RWPE2 (cell line): ENCODE measurements at places on chromosomes 7 and 10.

DNA sequence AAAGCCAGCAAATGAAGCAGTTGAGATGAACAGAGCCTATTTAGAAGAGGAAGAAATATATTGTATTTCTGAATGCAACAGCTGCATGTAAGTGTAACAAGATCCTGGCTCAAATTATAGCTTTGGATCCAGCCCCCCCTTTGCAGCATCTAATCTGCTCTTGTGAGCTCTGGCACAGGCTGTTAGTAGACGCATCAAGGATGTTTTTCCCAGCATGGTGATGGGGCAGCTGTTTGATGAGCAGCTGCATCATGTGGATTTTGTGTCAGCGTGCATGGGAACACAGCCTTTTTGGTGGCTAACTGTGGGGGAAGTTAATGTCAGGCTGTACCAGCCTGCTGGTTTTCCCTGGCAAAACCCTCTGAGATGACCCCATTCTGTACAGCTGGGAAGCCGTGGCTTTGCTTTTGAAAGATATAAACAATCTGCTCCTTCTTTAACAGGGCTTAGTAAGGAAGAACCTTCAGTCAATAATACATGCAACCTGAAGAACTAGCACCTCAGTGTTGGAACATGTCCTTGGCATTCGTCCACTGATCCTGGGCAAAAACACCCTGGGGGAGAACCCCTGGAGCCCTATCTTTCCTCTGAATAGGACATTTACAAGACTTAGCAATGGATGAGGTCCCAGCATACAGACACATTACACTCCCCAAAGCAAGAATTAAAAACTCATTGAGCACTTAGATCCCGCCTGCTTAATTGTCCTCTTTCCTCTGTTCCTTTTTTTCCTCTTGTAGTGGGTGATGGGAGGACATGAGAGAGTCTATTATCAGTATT, 70.6 kb downstream of the NPS start:
- no peaks in the 10 kb centered on the region for H3K27me3 ChIP-seq
- no peaks in the 10 kb centered on the region for H3K36me3 ChIP-seq
- H3K27ac ChIP-seq = no peak overlapping the region
- no peaks in the 10 kb centered on the region for H3K4me1 ChIP-seq
- DNase-seq = no peak

GRCh38 chr7:98509836-98510235, 107.2 kb upstream of the NPTX2 start:
- peaks cover 8% of the 10 kb centered on the region for H3K27me3 ChIP-seq
- H3K4me3 ChIP-seq = no peak overlapping the region
- no peaks in the 10 kb centered on the region for H3K4me1 ChIP-seq
- H3K36me3 ChIP-seq = no peaks in the 10 kb centered on the region
- DNase-seq = no peak
- H3K27ac ChIP-seq = no peak overlapping the region

DNA sequence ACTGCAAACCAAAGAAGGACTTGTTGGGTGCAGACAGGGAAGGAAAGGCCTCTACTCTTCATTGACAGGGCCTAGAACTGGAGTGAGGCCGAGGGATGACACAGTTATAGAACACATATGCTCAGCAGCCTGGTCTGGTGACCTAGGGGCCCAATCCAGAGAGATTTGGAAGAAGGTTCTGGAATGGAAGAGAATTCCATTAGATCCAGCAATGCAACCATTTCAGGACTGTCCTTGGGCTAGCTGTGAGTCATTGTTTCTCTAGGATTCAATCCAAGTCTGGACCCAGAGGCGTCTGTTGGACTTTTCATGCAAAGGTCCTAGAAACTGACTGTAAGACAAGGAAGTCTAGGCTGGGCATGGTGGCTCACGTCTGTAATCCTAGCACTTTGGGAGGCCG, 59.2 kb downstream of the WIPF3 start:
- DNase-seq = no peak
- no peak overlapping the region for H3K4me3 ChIP-seq
- H3K27ac ChIP-seq = no peak overlapping the region
- no peaks in the 10 kb centered on the region for H3K27me3 ChIP-seq

- H3K27me3 ChIP-seq = no peaks in the 10 kb centered on the region
- H3K36me3 ChIP-seq = no peaks in the 10 kb centered on the region
- DNase-seq = no peak
- peaks cover 12% of the 10 kb centered on the region for H3K4me1 ChIP-seq
Measured at GRCh38 chr7:50729962-50730361, 52.7 kb downstream of the GRB10 start.

DNA sequence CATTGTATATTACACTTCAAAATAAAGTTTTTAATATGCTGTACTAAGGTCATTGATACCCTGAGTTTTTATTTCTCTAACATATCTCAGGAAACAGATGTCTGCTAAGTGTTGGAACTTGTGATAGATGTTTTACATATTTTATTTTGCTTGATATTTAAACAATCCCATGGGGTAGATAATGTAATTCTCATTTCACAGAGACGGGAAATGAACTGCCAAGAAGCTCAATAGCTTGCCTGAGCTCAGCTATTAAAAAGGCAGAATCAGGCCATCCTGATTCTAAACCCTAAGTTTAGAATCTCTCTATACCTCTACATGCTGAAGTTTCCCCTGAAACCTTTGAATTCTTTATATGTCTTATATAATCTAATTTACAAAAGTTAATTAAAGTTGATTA, 126.3 kb downstream of the LRRC18 start:
- H3K4me3 ChIP-seq = no peak overlapping the region
- no peaks in the 10 kb centered on the region for H3K27me3 ChIP-seq
- H3K27ac ChIP-seq = no peak overlapping the region
- H3K36me3 ChIP-seq = no peaks in the 10 kb centered on the region
- no peaks in the 10 kb centered on the region for H3K4me1 ChIP-seq
- no peak for DNase-seq

DNA sequence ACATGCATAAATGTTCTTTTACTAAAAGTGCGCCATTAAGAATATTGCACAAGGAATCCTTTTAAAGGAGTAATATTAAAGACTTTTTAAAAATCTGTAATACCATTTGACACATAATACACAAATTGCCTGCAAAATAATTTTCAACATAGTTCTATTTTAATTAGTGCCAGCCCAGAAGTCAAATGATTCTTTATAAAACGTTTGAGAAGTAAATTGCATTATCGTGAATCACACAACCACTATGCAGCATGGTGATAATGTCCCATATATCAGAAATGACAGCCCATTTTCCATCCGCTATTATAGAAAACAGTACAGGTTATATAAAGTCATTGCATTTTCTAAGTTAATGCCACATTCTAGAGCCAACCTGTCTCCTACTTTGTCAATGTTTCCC, 324.0 kb downstream of the IPMK start:
- no peak overlapping the region for H3K27ac ChIP-seq
- no peak overlapping the region for H3K4me3 ChIP-seq
- H3K4me1 ChIP-seq = no peaks in the 10 kb centered on the region

DNA sequence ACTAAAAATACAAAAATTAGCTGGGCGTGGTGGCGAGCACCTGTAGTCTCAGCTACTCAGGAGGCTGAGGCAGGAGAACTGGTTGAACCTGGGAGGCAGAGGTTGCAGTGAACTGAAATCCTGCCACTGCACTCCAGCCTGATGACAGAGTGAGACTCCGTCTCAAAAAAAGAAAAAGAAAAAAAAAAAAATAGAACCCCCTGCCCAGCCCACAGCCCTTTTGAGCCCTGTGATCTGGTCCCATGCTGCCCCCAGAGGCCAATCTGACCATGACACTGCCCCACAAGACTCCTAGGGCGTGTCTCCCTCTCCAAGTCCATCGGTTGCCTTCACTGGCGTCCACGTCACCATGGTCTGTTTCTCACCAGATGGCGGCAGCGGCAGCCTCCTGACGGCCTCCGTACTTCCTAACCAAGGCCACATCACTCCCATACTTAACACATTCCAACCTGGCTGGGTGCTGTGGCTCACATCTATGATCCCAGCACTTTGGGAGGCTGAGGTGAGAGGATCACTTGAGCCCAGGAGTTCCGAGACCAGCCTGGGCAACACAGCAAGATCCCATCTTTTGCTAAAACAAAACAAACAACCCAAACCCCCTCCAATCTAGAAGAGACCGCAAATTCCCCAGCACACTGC, 18.0 kb downstream of the STX1A start:
- H3K36me3 ChIP-seq = peaks cover 53% of the 10 kb centered on the region
- no peak for DNase-seq
- H3K4me1 ChIP-seq = peaks cover 15% of the 10 kb centered on the region
- H3K27me3 ChIP-seq = no peaks in the 10 kb centered on the region
- no peak overlapping the region for H3K27ac ChIP-seq
- H3K4me3 ChIP-seq = no peak overlapping the region

DNA sequence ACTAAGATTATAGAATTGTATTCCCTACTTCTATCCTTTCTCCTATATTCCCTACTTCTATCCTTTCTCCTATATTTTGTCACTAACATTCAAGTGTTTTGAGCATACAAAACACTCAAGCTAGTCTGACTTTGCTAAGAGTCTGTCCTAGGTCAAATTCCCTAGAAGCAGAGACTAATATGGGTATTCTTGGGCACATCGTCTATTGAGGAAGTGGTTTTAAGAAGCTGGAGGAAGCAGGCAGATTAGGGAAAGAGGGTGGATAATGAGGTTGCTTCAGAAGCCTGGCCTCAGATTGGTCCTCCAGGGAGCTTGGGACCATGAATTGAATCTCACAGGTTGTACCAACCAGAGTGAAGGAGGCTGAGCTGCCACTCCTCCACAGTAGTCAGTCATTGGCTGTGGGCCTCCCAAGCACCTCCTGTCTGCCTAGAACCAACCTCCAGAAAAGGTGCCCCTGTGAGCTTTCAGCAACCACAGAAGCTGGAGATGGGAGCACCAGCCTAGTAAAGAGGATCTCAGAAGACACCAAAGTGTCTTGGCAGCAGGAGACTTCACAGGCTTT, 295.9 kb upstream of the PHF14 start:
- H3K36me3 ChIP-seq = no peaks in the 10 kb centered on the region
- H3K4me3 ChIP-seq = no peak overlapping the region
- no peaks in the 10 kb centered on the region for H3K4me1 ChIP-seq

- no peak overlapping the region for H3K27ac ChIP-seq
- H3K4me1 ChIP-seq = no peaks in the 10 kb centered on the region
- H3K27me3 ChIP-seq = no peaks in the 10 kb centered on the region
- no peak for DNase-seq
Measured at GRCh38 chr10:108808228-108808627, 1115.1 kb downstream of the XPNPEP1 start.

DNA sequence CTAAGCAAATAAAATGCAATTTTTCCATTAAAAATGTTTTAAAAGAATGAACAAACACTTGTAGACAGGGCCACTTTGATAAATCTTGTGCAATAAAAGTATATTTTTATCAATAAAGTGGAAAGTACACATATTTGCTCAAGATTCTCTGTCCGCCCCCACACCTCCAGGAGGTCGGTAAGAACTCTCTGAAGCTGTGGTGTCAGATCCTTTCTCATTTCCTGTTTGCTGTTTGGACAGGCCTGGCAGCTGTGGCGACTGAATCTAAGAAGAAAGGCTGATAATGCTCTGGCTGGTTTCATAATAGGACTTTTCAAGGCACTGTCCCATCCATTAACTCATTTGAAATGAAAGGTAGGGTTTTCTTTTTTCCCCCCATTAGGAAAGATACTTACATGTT, 15.3 kb upstream of the ASB4 start:
- DNase-seq = no peak
- no peaks in the 10 kb centered on the region for H3K27me3 ChIP-seq
- H3K36me3 ChIP-seq = no peaks in the 10 kb centered on the region
- H3K4me3 ChIP-seq = no peak overlapping the region
- H3K27ac ChIP-seq = no peak overlapping the region

DNA sequence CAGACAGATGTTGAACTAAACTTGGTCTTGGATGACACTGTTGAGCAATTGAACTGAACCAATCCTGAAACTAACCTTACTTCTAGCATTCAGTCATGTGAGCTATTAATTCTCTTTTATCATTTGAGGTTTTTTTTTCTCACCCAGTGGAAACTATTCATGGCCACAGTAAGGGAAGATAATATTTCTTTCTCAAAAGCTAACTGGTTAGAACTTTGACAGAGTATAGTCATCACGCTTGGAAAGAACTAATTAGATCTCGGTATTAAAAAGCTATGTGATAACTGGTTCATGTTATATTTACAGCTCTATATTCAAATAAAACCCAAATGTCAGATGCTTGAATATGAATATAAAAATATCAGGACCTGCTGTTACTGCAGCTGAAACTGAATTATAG, 89.5 kb downstream of the OTUD1 start:
- DNase-seq = no peak
- H3K36me3 ChIP-seq = no peaks in the 10 kb centered on the region
- no peak overlapping the region for H3K27ac ChIP-seq
- no peak overlapping the region for H3K4me3 ChIP-seq
